ENCODE measurements at places on chromosomes 3 and 15.

DNA sequence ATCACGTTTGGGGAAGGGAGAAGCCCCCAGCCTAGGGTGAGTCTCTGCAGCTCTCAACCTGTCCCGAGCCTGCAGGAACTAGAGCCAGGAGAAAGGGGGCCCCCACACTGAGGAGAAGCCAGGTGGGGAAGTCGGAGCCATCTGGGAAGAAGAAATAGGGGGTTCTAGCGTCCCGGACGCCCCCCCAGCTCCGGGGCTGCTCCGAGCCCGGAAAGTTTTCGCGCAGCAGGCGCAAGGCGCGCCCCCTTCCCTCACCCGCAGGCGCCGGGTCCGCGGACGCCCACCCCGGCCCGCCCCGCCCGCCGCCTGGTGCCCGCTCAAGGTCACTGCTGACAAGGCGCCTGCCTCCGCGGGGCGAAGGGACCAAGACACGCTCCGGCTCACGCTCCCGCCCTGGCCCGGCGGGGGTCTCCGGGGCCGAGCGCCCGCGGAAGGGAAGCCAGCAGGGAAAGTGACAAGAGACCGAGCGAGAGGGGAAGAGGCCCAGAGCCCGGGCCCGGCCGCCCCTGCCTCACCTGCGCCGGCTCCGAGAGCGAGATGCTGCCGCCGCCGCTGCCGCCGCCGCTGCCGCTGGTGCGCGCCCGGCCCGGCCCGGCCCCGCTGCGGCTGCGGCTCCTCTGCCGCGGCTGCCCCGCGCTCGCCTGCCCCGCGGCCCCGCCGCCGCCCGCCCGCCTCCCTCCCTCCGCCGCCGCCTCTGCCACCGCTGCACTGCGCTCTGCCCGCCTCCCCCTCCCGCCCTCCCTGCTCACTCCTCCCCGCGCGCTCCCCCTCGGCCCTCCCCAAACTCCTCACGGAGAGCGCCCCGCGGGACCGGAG lies 108.4 kb upstream of the SLC6A11 start:
- no peak for DNase-seq

GRCh38 chr3:146557745-146558144 lies 13.3 kb upstream of the PLSCR1 start:
- DNase-seq: no peak

- DNase-seq: no peak
Observed at GRCh38 chr3:150077581-150078247, 107.0 kb upstream of the PFN2 start.

GRCh38 chr3:54649551-54649950 lies 278.3 kb downstream of the LRTM1 start:
- DNase-seq: no peak

- DNase-seq: no peak
Observed at GRCh38 chr3:47370887-47371697, 9.7 kb upstream of the PTPN23 start.

DNA sequence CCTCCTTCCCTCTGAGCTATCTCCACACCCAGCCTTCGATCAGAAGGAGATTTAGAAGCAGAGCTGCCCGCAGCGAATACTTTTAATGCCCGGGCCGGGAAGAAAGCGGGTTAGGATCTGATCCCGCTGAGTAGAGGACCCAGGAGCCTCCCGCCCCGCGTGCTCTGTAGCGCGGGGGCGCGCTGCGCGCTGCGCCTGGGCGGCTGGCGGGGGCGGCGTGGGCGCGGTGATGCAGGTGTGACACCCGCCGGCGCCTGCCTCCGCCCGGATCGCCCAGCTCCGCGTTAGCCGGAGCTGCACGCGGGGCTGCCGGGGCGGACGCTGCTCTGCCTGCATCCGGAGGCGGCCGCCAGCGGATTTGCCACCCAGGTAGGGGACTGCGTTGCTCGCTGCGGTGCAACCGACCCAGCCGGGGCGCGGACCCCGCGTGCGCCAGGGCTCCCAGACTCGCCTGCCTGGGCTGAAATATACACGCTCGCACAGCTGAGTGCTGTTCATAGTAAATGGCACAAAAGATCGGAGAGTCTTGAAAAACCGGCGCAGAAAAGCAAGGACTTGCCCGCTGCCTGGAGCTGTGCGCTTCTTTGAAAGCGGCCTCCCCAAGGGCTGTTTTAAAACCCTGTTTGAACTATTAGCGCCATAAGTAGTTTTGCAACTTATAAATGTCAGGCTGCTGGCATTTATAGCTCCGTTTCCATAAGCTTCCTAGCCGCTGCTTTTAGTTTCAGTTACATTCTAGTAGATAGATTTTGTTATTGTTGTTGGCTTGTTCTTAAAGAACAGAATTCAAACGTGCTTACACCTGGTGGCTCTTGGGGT lies at the start of gene SV2B:
SV2B (plus strand) TSS at position 263 of the 819 bp plus-strand sequence. CDS start 126,007 bp downstream, outside the sequence.
- DNase-seq: no peak

DNA sequence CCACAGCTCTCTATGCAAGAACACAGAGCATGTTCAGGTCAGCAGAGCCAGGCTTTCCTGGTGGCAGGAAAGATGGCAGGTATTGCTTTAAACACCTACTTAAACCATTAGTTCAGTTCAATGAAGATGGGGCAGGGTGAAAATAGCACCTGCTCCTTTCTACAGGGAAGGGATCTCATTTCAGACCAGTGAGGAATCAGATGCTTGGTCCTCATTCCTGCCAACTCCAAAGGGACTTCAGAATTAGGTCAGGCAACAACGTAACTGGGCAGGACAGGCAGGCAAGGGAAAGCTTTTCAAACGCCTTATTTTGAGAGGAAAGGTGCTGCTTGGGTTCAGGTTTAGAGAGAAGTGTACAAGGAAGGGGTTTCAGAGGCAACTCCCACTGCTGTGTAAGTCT lies 12.6 kb upstream of the RPS17 start:
- DNase-seq: no peak
